ENCODE measurements at places on chromosomes 4 and X.

DNA sequence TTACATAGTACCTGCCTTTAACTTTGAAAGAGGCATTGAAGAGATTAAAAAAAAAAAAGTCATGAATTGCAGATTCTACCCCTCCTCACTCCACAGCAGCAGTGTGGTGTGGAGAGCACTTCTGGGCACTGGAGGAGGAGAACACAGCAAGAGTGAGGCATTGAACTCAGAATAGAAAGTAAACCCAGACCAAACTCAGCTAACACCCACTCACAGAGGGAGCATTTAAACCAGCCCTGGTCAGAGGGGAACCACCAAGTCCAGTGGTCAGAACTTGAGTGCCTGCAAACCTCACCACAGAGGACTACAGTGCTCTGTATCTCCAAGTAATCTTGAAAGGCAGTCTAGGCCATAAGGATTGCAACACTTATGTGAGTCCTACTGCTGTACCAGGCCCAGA lies 15.6 kb upstream of the UGT2A1 start:
- DNase-seq = no peak

DNA sequence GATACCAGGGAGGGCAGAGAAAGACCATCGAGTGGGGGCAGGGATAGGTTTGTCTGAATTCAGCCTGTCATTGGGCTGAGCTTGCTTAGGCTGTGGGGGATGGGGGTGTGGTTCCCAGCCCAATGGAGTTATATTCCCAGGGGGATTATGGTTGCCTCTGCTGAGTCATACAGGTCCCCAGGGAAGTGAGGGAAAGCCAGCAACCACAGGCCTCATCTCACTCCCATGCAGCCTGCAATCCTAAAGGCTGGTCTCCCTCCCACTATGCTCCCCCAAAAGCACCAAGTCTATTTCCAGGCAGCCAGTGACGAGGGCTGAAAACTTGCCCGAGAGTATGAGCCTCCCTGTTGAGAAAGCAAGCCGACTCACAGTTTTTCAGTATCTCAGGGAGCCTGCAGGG lies 39.3 kb downstream of the AFM start:
- DNase-seq = no peak

DNA sequence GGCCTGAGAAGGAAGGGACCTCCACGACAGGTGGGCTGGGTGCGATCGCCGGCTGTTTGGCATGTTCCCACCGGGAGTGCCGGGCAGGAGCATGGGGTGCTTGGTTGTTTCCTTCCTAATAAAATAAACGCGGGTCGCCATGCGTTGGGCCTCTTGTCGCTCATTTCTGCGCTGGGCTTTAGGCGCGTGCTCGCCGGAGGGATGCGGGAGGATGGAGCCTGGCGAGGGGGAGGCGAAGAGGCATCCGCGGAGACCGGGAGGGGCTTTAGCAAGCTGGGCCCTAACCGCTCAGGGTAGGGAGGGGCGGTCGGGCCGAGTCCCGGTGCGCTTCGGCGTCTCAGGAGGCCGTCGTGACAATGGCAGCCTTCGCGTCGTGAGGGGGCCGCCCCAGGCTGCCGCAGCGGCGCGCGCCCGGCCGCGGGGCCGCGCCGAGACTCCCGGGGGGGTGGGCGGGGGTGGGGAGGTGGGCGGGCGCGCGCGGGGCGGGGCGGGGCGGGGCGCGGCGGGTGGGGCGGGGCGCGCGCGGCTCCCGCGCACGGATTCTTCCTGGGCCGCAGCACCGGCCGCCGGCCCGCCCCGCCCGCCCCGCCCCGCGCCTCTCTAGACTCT lies 476 bp upstream of the GDI1 start:
- DNase-seq = no peak

DNA sequence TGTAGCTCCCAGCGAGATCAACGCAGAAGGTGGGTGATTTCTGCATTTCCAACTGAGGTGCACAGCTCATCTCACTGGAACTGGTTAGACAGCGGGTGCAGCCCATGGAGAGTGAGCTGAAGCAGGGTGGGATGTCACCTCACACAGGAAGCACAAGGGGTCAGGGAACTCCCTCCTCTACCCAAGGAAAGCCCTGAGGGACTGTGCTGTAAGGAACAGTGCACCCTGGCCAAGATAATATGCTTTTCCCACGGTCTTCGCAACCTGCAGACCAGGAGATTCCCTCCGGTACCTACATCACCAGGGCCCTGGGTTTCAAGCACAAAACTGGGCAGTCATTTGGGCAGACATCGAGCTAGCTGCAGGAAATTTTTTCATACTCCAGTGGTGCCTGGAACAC lies 216.4 kb upstream of the TET2 start:
- DNase-seq = no peak

GRCh38 chrX:44451056-44451455 lies 91.6 kb downstream of the FUNDC1 start:
- DNase-seq = no peak

- peak; percentile 80 for DNase-seq
Measured at GRCh38 chrX:48801280-48802088, at the start of gene HDAC6. HDAC6 (plus strand) TSS chrX:48802067; CDS start chrX:48802693, 626 bp downstream.

DNA sequence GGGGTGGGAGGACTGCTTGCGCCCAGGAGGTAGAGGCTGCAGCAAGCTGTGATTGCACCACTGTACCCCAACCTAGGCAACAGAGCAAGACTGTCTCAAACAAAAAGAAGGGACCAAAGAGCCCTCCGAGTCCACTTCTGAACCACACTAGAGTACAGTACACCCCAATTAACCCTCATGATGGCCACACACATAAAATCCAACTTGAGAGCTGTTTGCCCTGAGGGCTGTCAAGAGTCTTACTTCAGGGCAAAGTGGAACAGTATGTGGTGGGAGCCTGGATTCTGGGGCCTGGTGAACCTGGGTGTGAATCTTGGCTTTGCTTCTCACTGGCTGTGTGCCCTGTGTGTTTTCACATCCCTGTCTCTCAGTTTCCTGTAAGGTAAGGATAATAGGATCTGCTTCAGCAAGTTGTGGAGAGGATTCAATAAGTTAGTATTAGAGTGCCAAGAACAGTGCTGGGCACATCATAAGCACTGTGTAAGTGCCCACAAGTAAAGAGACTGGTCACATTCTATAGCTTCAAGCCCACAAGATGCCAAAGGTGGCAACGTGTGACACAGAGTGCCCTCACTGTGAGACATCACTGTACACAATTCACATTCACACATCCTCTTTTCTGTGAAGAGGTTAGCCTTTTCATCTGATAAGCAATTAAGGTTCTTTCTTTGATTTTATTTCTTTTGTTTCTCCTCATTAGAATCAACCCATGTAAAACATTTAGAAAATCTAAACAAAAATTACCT lies 52.1 kb downstream of the LEF1 start:
- DNase-seq = peak; percentile 41

DNA sequence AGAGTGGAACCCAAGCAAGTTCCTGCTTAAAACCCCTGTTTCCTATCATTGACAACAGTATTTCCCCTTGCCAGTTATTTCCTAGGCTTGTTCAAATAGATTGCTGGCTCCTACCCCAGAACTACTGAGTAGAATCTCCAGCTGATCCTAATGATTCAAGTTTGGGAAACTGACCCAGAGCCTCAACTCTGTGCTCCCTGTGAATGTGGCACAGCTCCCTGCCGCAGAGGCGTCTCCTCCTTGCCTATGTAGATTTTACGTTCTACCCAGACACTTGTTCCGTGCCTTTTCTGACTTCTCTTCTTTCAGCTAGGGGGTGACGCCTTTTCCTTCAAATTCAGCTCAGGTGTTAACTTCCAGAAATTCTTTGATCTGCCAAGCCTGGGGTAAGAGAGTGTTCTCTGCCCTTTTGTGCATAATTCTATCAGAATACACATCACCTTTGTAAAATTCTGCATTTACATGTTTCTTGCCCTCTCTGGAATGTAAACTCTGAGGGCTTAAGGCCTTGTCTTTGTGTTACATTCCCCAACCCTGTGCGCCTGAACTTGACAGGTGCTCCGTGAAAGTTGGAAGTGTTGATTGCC lies 4.4 kb downstream of the LSM6 start:
- DNase-seq = no peak

DNA sequence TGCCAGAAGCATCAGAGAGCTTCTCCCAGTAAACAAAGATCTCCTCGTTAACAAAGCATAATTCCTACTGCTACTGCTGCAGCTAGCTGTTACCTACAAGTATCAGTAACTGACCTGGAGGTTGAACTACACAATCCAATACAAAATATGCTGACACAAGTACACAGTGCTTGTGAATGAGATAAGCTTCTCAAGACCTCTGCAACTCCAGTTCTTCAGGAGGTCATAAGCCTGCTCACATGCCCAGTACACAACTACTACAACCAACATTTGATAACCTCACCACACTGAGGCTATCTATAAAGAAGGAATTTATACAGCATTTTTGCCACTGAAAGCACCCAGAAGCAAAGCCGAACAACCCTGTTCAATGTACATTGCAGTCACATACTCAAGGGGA lies 66.7 kb upstream of the SMARCAD1 start:
- no peak for DNase-seq

DNA sequence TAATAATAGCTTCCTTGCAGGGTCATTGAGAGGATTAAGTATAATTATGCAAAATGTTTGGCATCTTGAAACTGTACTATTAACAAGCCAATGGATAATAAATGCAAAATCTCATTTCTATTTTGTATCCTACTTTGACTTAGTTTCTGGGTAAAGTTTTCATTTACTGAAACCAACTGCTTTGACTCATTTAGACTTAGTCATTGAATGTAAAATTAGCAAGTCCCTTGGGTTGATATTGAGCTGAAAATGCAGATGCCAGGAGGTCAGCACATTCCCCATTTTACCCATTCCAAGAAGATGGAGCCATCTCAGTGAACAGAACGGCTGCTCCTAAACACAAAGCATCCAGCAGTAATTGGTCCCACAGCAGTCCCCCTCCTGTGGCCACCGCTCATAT lies 74.7 kb upstream of the GATB start:
- no peak for DNase-seq

DNA sequence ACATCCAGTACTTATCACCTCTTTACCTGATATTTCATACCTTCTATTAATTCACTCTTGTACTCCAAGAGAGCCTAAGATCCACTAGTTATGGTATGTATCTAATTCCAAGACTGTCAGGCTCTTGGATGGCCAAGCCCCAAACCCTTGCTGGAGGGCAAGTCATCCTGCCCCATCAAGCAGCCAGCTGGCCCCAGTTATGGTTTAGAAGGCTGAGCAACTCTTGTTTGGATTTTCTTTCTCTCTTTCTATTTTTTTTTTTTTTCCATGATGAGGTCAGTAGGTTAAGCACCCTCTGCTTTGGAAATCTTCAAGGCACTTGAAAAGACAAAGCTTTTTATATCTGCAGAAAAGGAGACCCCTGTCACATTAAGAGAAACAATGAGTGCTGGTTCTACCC lies 10.9 kb upstream of the FGF16 start:
- no peak for DNase-seq

GRCh38 chrX:1537031-1537715 lies at the start of gene P2RY8:
P2RY8 (minus strand) TSS chrX:1537185; CDS start chrX:1466558, 70,627 bp downstream.
- DNase-seq = peak; percentile 2

DNA sequence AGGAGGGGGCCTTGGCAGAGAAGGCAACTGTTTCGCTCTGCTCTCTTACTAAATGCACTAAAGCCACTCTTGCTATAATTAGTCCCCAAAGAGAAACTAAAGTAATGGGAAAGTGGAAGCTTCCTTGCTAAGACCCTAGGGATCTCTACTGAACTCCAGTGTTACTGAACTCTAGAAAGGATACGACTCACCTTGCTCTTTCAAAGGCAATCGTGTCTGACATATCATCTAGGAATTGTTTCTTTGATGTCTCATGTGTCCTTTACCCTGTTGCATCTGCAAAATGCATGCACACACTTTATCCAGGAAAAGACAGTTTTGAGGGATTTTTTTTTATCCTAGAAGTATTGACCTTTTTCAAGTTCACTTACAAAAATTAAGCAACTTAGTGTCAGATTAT lies 148.1 kb upstream of the FAM9B start:
- DNase-seq = no peak

DNA sequence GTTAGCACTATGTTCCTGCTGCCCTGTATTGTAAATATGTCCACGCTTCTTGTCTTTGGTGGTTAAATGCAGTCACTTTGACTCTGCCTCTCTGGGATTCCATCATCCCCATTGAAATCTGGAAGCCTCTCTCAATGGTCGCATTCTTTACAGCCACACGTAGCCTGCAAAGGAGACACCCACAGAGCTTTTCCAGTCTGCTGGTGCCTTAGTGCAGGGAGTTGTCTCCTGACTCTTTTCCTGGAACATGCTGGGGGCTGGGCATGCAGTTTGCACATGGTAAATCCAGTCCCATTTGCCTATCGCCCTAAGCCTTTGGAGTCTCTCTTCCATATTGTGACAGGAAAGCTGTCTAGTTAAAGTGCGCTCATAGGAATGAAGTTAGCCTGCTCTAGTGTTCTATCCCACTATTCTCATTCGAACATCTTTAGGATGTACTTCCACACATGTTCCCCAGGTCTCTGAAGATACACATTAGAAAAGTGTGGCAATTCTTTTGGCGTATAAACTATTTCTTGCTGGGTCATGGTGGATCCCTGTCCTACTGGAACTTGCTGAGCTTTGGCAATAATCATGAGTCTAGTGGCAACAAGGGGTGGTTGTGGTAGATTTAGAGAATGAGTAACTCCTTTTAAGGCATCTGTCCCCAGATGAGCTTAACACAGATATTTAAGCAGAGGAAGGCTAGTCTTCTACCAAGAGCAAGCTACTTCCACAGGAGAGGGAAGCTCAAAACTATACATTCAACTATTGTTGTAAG lies 33.7 kb downstream of the COQ2 start:
- DNase-seq = no peak

DNA sequence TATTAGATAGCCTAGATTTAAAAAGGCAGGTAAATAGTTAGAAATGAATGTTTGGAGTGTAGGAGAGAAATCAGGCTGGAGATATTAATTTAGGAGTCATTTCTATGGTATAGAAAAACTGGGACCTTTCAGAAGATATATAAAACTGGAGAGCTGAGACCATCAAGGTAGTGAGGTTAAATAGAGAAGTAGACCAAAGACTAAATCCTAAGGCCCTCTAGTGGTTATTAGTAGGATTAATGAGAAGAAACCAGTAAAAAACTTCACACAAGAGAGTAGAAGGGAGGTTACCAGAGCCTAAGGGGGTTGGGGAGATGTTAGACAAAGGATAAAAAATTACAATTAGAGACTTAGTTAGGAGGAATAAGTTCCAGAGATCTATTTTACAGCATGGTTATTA lies 351.0 kb upstream of the SPANXN1 start:
- DNase-seq = no peak

GRCh38 chrX:24277405-24277804 lies 36.5 kb downstream of the SUPT20HL2 start:
- no peak for DNase-seq

GRCh38 chr4:121541696-121542095 lies 155.1 kb downstream of the ANXA5 start:
- no peak for DNase-seq

GRCh38 chrX:124960454-124960853 lies 359.2 kb upstream of the TEX13C start:
- no peak for DNase-seq

DNA sequence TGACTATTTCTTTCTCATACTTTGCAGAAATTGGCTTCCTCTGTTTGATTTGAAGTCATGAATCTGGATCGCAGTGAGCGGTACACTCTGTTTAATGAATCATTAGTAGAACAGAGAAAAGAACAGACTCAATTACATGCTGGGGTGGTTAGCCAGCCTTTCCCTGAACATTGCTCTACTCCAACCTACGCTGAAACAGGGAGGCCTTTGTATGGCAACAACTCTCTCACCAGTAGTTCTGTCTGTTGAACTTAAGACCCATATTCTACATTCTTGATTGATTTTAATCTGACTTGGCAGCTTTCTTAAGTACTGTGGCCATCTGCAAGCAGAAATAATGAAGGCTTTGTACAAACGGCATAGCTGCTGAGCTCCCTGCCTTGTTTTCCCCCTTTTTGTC lies 19.0 kb upstream of the AP1S2 start:
- no peak for DNase-seq

All from NCI-H2029 treated with DMSO at 0.1 percent for 48 hours (cell line).